ENCODE measurements at places on chromosomes 12 and 14.

- peak; percentile 12 for DNase-seq
These were observed 764 bp upstream of the SPTB start for GRCh38 chr14:64880221-64881121.

GRCh38 chr14:20624495-20625070 is 16.9 kb downstream of the OR6S1 start:
- DNase-seq: no peak

DNA sequence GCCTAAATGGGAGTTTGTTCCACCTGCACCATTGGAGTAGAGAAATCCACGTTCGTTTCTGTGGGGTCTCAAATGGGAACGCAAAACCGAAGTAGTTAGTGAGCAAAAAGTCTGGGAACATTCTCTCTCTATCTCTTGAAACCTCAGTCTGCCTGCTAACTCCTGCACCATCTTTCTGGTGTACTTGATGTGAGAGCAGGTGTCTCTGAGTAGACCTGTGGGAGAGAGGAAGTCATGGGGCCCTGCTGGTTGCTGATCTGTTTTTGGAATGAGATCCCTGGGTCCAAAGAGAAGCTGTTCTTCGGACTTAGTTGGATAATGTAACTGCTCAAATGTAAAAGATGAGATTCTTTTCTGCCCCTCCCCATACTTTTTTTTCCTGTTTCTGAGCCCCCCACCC is 57.3 kb downstream of the MAX start:
- no peak for DNase-seq

DNA sequence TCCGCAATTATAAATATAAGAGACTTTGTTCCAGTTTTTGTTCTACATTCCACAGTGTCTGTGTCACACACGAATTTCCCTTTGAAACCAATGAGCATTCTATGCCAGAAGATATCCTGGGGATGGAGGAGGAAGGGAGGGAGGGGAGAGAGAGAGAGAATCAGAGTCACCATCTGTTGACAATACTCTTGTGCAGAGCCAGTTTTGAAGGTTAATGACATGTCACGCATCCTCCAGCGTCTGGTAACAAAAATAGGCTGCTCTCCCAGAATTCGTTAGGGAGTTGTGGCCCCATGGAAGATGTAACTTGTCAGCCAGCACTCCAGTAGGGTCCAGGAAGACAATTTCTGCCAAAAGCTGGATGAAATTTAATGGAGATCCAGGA is 213.5 kb upstream of the KRR1 start:
- no peak for DNase-seq

DNA sequence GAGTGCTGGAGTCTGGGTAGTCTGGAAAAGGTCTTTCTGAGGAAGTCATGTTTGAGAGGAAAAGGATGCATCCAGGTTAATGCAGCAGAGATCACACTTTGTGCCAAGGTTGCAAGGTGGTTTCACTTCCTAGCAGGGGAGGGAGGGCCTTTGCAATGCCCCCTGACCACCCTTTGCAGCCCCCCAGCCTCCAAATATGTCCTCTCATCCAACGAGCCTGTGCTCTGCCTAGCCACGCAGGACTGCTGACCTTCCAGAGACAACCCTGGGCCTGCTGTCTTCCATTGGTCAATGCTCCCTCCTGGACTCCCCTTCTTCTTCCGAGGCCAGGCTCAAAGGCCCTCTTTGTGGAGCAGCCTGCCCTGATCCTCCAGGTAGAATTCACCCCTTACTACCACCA is 47.3 kb upstream of the TUNAR start:
- no peak for DNase-seq

GRCh38 chr12:132397934-132398385 is 68.6 kb upstream of the GALNT9 start:
- no peak for DNase-seq

DNA sequence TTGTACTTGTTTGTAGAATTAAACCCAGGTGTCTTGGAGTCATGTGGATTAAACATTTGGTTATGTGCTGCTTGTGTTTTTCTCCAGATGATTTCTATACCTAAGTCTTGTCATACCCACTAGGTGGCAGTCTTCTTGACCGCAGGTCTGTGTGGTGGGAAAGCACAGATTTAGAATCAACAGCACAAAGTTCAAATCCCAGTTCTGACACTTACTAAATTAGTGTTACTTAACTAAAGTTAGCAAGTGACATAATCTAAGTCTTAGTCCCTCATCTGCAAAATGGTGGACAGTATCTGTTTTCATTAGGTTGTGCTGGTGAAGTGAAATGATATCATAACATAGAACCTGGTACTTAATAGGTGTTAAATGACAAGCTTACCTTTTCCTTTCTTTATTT is 151.0 kb upstream of the ARHGAP5 start:
- no peak for DNase-seq

- no peak for DNase-seq
These were observed 20.7 kb downstream of the DICER1 start for GRCh38 chr14:95136631-95137030.

DNA sequence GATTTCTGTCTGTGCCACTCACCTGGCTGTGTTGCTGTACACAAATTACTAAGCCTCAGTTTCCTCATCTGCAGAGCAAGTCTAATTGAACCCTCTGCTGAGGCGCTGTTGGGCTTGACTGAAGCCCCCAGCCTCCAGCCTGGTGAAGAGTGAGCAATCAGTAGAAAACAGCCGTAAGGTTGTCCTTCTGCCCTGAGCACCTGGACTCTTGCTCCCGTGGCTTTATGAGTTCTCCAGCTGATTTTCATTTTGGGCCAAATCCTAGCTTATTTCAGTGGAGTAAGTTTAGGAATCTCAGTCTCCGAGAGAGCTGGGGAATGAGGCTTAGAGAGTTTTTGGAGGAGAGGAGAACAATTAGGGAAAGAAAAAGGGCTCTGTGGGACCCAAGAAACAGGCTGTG is 133.9 kb upstream of the EVL start:
- DNase-seq: no peak

DNA sequence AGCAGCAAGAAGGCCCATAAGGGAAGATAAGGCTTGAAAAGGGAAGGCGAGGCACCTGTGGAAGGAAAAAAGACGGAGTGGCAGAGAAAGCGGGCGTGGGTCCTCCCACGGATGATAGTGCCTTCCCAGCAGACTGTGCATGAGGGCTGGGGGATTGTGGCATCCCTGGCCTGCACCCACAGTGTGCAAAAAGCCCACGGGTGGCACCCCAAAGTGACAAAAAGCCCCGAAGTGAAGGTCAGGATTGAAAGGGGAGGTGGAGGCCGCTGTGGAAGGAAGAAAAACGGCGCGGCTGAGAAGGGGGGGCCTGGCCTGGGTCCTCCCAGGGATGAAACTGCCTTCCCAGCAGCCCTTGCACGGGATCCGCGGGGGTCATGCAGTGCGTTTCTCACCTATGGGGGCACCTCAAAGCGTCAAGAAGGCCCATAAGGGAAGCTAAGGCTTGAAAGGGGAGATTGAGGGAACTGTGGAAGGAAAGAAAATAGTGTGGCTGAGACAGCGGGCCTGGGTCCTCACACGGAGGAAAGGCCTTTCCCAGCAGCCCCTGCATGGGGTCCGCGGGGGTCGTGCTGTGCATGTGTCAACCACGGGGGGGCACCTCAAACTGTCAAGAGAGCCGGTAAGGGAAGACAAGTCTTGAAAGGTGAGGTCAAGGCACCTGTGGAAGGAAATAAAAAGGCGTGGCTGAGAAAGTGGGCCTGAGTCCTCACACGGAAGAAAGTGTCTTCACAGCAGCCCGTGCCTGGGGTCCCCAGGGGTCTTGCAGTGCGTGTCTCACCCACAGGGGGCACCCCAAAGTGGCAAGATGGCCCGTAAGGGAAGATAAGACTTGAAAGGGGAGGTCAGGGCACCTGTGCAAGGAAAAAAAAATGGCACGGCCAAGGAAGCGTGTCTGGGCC is 274.1 kb downstream of the ALG10 start:
- no peak for DNase-seq

- DNase-seq: no peak
These were observed 764.3 kb downstream of the NOVA1 start for GRCh38 chr14:25833341-25834126.

DNA sequence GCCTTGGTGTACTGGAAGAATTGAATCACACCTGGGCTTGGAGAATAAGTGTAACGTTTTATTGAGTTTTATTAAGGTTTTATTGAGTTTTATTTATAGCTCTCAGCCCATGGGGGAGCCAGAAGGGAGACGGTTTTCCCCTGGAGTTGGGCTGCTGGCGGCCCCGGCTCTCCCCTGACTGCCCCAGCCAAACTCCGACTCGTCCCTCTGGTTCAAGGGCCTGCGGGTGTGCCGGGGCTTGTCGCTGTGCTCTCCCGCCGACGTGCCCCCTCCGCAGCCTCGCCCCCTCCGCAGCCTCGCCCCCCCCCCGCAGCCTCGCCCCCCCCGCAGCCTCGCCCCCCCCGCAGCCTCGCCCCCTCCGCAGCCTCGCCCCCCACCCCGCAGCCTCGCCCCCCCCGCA is 326.1 kb upstream of the RTL1 start:
- no peak for DNase-seq

DNA sequence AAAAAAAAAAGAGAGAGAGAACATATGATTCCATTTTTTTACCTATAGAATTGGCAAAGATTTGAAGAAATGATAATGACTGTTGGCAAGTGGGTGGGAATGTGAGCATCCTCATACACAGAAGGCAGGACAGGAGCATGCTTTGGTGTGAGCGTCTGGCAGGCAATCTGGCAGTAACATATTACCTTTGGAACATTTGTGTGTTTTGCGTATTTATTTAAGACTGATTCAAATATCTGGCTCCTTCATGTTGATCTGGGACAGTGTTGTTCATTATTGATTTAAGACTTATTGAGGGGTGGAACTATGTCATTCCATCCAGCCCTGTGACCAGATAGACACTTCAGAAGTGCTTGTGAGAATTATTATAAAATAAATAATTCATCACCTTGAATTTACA is 53.1 kb downstream of the PPP1R36 start:
- no peak for DNase-seq

DNA sequence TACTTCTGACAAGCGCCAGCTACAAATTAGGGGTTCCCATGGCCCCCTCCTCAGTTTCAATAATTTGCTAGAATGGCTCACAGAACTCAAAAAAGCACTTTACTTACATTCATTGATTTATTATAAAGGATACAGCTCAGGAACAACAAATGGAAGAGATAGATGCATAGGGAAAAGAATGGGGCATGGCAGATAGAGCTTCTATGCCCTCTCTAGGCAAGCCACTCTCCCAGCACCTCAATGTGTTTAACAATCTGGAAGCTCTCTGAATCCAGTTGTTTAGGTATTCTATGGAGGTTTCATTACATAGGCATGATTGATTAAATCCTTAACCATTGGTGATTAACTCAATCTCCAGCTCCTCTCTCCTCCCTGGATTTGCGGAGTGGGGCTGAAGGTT is 184.5 kb upstream of the DAAM1 start:
- DNase-seq: no peak

GRCh38 chr12:98464190-98464589 is 51.2 kb upstream of the TMPO start:
- DNase-seq: no peak

GRCh38 chr12:154058-154457 is 59.9 kb downstream of the SLC6A12 start:
- no peak for DNase-seq

DNA sequence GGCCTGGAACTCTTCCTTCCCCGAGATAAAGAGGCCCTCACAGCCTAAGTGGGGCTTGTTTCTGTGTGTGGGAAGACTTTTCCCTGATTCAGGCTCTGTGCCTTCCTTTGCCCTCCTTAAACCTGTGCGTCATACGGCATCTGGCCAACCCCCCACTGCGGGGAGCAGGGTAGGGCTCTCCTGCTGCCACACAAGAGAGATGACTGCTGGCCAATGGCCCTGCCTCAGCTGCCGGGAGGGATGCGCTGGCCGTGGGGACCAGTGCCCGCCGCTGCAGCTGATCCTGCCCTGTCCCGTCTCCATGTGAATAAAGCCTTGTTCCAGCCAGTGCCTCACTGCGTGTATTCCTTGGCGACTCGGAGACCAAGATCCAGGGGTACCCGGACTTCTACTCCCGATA is 42.5 kb upstream of the BEGAIN start:
- no peak for DNase-seq

DNA sequence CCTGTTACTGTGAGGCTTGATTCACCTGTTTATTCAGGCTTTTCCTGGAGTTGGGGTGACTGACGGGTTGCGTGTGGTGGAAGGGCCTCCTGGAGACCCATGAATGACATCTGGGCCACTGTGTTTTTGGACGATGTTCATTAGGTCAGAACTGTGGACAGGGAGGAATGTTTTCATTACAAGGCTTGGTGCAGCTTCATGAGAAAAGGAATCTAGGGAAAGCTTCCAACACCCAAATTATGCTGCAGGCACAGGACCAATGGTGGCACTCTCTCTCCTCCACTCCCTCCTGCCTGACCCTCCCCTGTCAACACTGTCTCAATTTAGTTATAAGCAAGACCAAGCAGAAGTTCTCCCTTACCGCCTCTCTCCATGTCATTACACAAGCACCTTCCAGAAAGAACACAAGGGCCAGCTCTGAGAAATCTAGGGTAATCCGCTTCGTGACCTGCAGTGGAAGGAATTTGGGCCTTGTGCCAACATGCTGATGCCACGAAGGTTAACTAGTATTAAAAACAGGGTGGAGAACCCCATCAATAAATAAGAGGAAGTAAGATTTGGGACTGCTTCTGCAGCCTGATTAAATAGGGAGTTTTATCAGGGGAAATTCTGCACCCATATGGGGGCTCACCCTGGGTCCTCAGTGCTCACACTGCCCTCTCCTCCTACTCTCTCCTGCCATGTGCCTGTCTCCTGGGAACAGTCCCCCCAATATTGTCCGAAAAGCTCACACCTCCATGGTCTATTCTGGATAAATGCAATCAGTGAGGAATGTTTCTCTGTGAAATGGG is 200.3 kb downstream of the KTN1 start:
- no peak for DNase-seq

- no peak for DNase-seq
These were observed 9.8 kb downstream of the ARHGEF25 start for GRCh38 chr12:57620936-57621496.

DNA sequence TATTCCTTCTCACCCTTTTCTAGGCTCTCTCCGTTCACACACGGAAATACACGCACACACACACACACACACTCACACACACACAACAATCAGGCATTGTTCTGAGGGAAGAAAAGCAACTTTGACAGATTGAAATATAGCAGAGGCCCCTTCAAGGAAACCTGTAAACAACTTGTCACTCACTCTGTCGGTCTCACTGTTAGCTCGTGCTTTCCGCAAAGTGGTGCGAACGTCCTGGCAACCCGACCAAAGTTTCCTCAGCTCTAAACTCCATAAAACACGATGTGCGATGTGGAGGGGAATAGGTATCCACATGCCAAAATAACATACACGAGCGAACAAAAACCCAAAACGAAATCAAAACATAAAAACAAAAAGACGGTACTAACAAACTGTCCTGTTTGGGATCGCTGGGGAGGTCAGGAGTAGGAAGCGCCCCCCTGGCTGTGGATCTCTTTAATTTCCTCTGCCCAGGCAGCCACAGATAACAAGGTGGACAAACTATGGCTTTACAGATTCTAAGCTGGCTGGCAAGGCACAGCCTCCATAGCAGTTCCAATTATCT is 822 bp upstream of the SOX5 start:
- DNase-seq: no peak

DNA sequence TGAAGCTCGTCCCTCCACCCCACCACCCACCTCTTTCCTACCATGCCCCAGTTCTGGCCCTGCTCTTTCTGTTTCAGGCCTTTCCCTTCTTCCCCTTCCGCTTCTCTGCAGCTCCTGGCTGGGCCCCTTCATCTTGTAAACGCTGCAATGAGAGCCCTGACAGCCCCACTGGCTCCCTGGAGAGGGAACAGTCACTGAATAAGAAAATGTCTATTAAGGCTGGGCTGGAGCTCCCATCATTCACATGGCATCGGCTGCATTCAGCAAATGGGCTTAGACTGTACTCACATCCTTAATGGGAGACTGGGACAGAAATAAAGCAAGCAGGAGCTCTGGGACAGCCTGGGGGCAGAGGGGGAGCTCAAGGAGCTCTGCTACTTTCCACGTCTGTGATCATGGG is 45.2 kb upstream of the TUNAR start:
- no peak for DNase-seq

Data from stimulated activated CD4-positive, alpha-beta T cell treated with anti-CD3 and anti-CD28 coated beads, TNF-alpha, amount 100 ng/mL, for 1 hour (primary cell).